ENCODE measurements at places on chromosomes 5 and 9.

- DNase-seq, result no peak
Observed at GRCh38 chr9:2243666-2244555, 228.8 kb downstream of the SMARCA2 start.

GRCh38 chr5:5739490-5739945, 317.0 kb downstream of the ICE1 start:
- DNase-seq, result no peak

- DNase-seq, result no peak
Observed at GRCh38 chr5:170303549-170303948, 6.0 kb upstream of the LCP2 start.

GRCh38 chr5:28281351-28281750, 1243.0 kb upstream of the CDH9 start:
- no peak for DNase-seq

- no peak for DNase-seq
Observed at GRCh38 chr5:172178301-172178987, 9.6 kb downstream of the STK10 start.

GRCh38 chr5:169895926-169896325, 84.4 kb downstream of the INSYN2B start:
- DNase-seq, result no peak

GRCh38 chr5:14445013-14445412, 136.6 kb upstream of the OTULINL start:
- no peak for DNase-seq

All from stimulated activated effector memory CD8-positive, alpha-beta T cell treated with anti-CD3 and anti-CD28 coated beads, Interleukin-12 subunit alpha, Interleukin-12 subunit beta, amount 100 ng/mL, for 72 hours (primary cell).